H9 (cell line): ENCODE measurements at places on chromosomes 16 and 17. TPM values are rescaled to one million over a fixed set of nuclear protein-coding genes. Genes with fewer than 3 reads are reported as not detected.

GRCh38 chr16:87216148-87216840 lies 100.9 kb downstream of the C16orf95 start:
- no peaks in the 10 kb centered on the region for H3K4me1 ChIP-seq
- H3K27me3 ChIP-seq = no peaks in the 10 kb centered on the region
- no peak overlapping the region for H3K4me3 ChIP-seq
- no peaks in the 10 kb centered on the region for H3K36me3 ChIP-seq
- H3K27ac ChIP-seq = no peak overlapping the region

DNA sequence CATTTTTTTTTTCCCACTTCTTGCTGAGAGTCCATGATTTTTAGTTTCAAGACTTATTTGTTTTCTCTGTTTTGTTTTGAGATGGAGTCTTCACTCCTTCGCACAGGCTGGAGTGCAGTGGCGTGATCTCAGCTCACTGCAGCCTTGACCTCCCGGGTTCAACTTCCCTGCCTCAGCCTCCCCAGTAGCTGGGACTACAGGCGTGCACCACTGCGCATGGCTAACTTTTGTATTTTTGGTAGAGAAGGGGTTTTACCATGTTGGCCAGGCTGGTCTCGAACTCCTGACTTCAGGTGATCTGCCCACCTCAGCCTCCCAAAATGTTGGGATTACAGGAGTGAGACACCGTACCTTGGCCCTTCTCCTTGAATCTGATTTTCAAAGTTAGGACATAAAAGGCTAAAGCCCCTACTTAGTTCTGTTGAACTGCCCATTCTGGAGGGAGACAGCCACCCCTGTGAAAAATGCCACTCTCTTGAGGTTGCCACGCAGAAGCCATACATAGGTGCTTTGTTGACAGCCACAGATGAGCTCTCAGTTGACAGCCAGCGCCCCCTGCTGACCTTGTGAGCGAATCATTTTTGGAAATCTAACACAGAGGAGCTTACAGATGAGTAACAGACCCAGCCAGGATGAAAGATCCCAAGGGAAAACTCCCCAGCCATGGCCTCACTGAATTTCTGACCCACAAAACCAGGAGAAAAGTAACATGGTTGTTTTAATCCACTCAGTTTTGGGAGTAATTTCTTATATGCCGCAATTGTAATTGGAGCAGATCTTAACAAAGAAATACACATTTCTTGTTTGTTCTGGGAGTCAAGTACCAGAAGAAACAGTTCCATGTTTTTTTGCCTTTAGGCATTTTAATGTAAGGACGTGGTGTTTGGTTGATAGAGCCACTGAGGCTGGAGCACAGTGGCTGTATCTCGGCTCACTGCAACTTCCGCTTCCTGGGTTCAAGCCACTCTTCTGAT lies 38.8 kb downstream of the PKD1L3 start:
- H3K4me3 ChIP-seq = no peak overlapping the region
- DNase-seq = peak; percentile 86
- H3K27me3 ChIP-seq = no peaks in the 10 kb centered on the region
- no peaks in the 10 kb centered on the region for H3K36me3 ChIP-seq

Gene CCR7
- 0.31 TPM in 1 of 2 replicates, not detected in the other for total RNA-seq

DNA sequence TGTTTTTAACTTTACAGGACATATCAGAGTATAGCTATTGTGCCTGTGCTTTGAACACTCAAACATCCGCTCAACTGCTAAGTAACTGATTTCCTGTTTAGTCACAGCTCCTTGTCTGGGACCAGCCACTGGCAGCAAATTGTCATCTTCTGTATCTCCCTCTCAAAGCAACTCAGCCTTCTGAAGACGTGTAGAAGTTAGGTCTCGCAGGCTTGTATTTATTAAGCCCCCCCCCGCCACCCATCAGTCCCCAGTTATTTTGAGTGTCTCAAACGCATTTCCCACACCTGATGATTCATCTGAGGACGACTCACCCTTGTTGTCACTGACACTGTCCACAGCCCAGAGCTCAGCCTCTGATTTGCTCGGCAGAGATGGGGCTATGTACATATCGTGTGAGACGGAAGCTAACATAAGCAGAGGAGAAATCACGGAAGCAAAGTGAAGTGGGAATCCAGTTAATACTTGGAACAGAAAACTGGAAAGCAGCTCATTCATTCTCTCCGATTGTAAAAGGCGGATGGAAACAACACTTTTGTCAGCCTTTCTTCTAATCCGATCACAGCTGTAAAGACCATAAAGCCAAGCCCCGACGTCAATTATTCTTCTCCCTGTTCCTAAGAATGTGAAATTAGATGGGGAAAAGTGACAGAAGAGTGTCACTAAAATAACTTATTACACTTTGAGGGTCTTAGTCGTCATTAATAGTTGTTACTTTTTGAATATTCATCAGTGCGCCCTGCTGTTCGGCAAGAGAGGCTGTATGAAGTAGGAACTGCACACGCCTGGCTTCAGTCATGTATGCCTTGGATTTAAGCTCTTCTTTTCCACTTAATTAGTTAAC lies 64.2 kb downstream of the PITPNC1 start:
- H3K4me1 ChIP-seq = peaks cover 2% of the 10 kb centered on the region; the same call in 1 of the 2 replicates
- no peak for DNase-seq
- no peak overlapping the region for H3K27ac ChIP-seq
- no peaks in the 10 kb centered on the region for H3K27me3 ChIP-seq
- H3K4me3 ChIP-seq = no peak overlapping the region
- no peaks in the 10 kb centered on the region for H3K36me3 ChIP-seq

DNA sequence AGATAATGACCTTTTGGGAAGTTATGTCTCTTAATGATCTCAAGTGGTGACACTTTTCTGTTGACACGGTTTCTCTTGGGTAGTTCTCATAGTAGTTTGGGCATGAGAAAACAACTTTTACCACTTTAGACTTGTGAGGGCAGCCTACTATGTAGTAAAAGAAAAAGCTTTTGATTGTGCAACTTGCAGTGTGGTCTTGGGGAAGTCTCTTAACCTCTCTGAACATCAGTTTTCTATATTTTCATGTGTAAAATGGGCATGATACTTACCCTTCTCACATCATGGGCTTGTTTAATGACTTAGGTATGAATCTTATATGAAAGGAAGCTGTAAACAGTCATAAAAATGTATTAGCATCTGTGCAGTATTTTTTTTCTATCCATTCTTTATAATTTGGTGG lies 11.2 kb downstream of the NF1 start:
- no peak for DNase-seq
- 0 out of 2 replicates have a peak, but pooled peaks cover 4% of the 10 kb centered on the region for H3K36me3 ChIP-seq
- H3K27ac ChIP-seq = no peak overlapping the region
- no peaks in the 10 kb centered on the region for H3K27me3 ChIP-seq
- H3K4me1 ChIP-seq = no peaks in the 10 kb centered on the region

Gene KRT33A
- not detected in 2 replicates for total RNA-seq

GRCh38 chr17:81512562-81513371 lies at the start of gene ACTG1:
ACTG1 (minus strand) TSS chr17:81512799; CDS start chr17:81512354, 445 bp downstream.
- peaks cover 44% of the 10 kb centered on the region for H3K36me3 ChIP-seq
- H3K27ac ChIP-seq = no peak within 1 kb of the TSS
- no peaks in the 10 kb centered on the region for H3K4me1 ChIP-seq
- peak within 1 kb of the TSS; percentile 100 for H3K4me3 ChIP-seq
- H3K27me3 ChIP-seq = no peaks in the 10 kb centered on the region
- peak; percentile 93 for DNase-seq

GRCh38 chr17:71631483-71631882 lies 489.3 kb upstream of the SOX9 start:
- H3K36me3 ChIP-seq = no peaks in the 10 kb centered on the region
- DNase-seq = no peak
- no peaks in the 10 kb centered on the region for H3K4me1 ChIP-seq
- H3K27ac ChIP-seq = no peak overlapping the region
- no peak overlapping the region for H3K4me3 ChIP-seq

Gene PYDC1
- total RNA-seq = 0.70 and 2.1 TPM in 2 replicates

Gene SAMD14
- total RNA-seq = 4.8 and 5.9 TPM in 2 replicates

- H3K27ac ChIP-seq = no peak overlapping the region
- no peaks in the 10 kb centered on the region for H3K27me3 ChIP-seq
- H3K4me3 ChIP-seq = peak overlapping the region; percentile 93
- no peaks in the 10 kb centered on the region for H3K4me1 ChIP-seq
- peaks cover 16% of the 10 kb centered on the region; the same call in 2 of the 3 replicates for H3K36me3 ChIP-seq
These were observed 1.1 kb downstream of the PARN start for GRCh38 chr16:14628806-14629611.

- no peaks in the 10 kb centered on the region for H3K4me1 ChIP-seq
- no peak overlapping the region for H3K27ac ChIP-seq
- DNase-seq = no peak
- no peaks in the 10 kb centered on the region for H3K27me3 ChIP-seq
- no peak overlapping the region for H3K4me3 ChIP-seq
These were observed 49.7 kb downstream of the ARHGAP27 start for GRCh38 chr17:45383003-45383402.

DNA sequence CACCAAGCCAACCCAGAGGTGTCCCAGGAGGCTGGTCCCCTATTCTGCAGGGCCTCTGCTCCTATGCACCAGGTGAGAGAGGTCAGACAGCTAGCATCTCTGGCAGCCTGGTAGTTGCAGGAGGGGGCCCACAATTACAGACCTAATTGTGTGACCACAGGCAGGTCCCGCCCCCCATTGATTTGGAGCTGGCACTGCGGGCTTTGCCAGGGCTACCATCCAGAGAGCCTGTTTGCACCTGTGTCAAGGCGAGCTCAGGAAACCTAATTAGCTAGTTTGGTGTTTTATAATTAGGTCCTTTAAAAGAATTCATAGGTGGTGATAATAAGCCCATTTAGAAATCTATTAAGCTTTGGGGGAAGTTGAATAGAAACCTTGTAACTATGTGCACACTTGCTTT lies 90.2 kb downstream of the MRM1 start:
- no peaks in the 10 kb centered on the region for H3K36me3 ChIP-seq
- no peak overlapping the region for H3K27ac ChIP-seq
- no peak for DNase-seq
- no peaks in the 10 kb centered on the region for H3K4me1 ChIP-seq
- no peaks in the 10 kb centered on the region for H3K27me3 ChIP-seq

DNA sequence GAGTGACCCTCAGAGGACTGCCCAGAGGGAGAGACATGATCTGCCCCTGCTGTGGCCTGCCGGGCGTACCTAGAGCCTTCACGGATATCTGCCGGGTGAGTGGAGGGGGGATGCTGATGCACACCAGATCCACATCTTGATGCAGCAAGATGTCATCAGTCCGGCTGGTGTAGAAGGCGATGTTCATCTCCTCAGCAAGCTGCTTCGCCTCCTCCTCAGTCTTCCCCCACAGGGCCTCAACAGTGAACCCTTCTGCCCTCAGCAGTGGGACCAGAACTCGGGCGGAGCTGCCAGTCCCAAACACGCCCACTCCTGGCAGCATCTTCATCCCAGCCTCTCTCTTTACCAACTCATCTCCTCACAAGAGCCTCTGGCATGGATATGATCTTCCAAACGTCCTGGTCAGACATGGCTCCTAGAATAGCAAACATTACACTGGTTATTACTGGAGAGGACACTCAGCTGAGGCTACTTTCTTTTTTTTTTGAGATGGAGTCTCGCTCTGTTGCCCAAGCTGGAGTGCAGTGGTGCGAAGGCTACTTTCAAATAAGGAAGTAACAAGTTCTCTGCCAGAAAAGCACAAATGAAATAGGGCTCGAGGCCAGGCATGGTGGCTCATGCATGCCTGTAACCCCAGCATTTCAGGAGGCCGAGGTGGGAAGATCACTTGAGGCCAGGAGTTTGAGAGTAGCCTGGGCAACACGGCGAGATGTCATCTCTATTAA lies 18.9 kb downstream of the C16orf86 start:
- H3K36me3 ChIP-seq = peaks cover 17% of the 10 kb centered on the region
- no peak for DNase-seq
- no peak overlapping the region for H3K27ac ChIP-seq
- H3K4me1 ChIP-seq = no peaks in the 10 kb centered on the region
- H3K4me3 ChIP-seq = no peak overlapping the region
- H3K27me3 ChIP-seq = no peaks in the 10 kb centered on the region

Gene TBC1D28
- 0.24 and 0.61 TPM in 2 replicates for total RNA-seq

Gene NFAT5
- total RNA-seq = 16.7 and 21.0 TPM in 2 replicates

- no peak for DNase-seq
- H3K27me3 ChIP-seq = no peaks in the 10 kb centered on the region
- H3K36me3 ChIP-seq = peaks cover 15% of the 10 kb centered on the region
- H3K4me3 ChIP-seq = peak overlapping the region; percentile 93
- no peak overlapping the region for H3K27ac ChIP-seq
- no peaks in the 10 kb centered on the region for H3K4me1 ChIP-seq
These were observed 817 bp downstream of the NDUFAF8 start for GRCh38 chr17:81239714-81240555.

Gene CTRB2
- not detected in 2 replicates for total RNA-seq

Gene CD300LF
- total RNA-seq = not detected in 2 replicates

GRCh38 chr17:28404812-28405570 lies 1.0 kb downstream of the SLC46A1 start:
- peaks cover 15% of the 10 kb centered on the region; the same call in 1 of the 2 replicates for H3K4me1 ChIP-seq
- peak; percentile 60 for DNase-seq
- no peaks in the 10 kb centered on the region for H3K36me3 ChIP-seq
- H3K4me3 ChIP-seq = peak overlapping the region; percentile 68
- H3K27ac ChIP-seq = no peak overlapping the region

DNA sequence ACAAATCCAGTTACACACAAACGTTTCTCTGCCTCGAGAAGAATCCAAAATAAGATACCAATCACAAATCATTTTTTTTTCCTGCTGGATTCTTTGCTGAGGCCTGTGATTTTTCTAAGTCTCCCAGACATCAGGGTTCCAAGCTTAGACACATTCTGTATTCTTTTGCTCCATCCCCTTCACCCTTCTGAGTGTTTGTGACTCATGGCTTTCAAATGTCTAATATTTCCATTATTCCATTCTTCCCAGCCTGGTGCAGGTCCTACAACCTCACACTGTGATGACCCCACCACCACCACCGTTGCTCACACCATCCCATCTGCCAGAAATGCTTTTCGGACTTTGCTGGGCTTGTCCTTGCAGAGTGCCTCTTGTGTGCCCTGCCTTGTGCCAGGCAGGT lies 480.1 kb downstream of the SOX9 start:
- no peaks in the 10 kb centered on the region for H3K36me3 ChIP-seq
- H3K27me3 ChIP-seq = no peaks in the 10 kb centered on the region
- DNase-seq = no peak
- H3K4me3 ChIP-seq = no peak overlapping the region

Gene CSH2
- not detected in 2 replicates for total RNA-seq

GRCh38 chr16:47567321-47567720 lies 106.2 kb downstream of the PHKB start:
- no peak overlapping the region for H3K27ac ChIP-seq
- H3K27me3 ChIP-seq = no peaks in the 10 kb centered on the region
- H3K36me3 ChIP-seq = peaks cover 7% of the 10 kb centered on the region; the same call in 1 of the 2 replicates
- no peaks in the 10 kb centered on the region for H3K4me1 ChIP-seq

- peaks cover 3% of the 10 kb centered on the region; the same call in 1 of the 2 replicates for H3K4me1 ChIP-seq
- peaks cover 2% of the 10 kb centered on the region for H3K36me3 ChIP-seq
- no peak overlapping the region for H3K4me3 ChIP-seq
- no peak for DNase-seq
- H3K27me3 ChIP-seq = no peaks in the 10 kb centered on the region
These were observed 204.4 kb downstream of the C16orf78 start for GRCh38 chr16:49578018-49578417.
